Activated T-helper 9 cell treated with anti-CD3 and anti-CD28 coated beads, Interleukin-2, amount 50 U/mL, for 16 hours (primary cell): ENCODE measurements at places on chromosomes 12 and 14.

- no peak for DNase-seq
Measured at GRCh38 chr14:103124501-103125001, 1.3 kb downstream of the TNFAIP2 start.

DNA sequence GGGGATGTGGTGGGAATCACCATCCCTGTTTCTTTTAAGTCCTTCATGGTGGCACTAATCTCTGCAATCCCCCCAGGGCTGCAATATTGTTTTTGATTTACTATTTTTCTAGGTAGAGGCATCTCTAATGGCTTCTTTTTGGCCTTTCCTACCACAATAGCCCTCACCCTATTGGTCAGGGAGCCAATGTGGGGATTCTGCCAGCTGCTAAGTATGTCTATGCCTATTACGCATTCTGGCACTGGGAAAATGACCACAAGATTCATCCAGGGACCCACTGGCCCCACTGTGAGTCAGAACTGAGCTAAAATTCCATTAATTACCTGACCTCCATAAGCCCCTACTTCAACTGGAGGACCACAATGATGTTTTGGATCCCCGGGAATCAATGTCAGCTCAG, 15.9 kb upstream of the GLIPR1L2 start:
- no peak for DNase-seq

- no peak for DNase-seq
Measured at GRCh38 chr14:39977198-39977597, 545.0 kb upstream of the FBXO33 start.

DNA sequence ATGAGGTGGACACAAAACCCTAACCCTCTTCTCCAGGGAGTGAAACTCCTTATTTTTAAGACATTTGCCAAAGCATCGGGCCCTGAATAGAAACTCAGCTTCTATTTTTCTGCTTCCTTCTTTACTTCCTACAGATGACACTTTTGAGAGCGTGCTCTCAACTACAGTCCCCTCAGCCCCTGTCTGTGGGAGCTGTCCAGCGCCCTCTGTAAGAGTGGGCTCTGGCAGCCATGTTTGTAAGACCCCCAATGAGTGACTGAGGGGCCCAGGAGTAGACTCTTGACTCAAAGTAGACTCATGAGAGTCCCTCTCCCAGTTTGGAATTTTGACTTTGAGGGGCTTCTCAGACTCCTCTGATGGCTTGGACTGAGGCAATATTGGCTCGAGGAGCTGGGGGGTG, 25.5 kb upstream of the BATF start:
- no peak for DNase-seq

DNA sequence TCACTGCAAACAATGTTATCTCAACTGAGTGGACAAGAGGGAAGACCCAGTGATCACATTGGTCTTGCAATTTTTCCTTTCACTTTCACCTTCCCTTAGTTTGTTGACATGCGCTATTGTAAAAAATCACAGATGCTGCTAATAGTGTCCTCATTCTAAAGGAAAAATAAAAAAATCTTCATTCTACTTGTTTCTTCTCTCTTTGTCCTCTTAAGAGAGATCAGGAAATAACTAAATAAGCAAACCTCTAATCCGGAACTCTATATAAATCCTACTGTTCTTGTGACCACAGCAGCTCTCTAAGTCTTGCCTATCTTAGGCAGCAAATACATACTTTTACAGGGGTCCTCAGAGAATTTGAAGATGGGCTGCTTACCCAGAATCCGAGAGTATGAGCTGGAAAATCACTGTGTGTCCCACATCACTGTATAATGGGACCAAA, 257.7 kb downstream of the NAV3 start:
- no peak for DNase-seq
